ENCODE measurements at places on chromosomes 12 and 14.

GRCh38 chr12:43912859-43913258 is 77.0 kb downstream of the TMEM117 start:
- DNase-seq = no peak

DNA sequence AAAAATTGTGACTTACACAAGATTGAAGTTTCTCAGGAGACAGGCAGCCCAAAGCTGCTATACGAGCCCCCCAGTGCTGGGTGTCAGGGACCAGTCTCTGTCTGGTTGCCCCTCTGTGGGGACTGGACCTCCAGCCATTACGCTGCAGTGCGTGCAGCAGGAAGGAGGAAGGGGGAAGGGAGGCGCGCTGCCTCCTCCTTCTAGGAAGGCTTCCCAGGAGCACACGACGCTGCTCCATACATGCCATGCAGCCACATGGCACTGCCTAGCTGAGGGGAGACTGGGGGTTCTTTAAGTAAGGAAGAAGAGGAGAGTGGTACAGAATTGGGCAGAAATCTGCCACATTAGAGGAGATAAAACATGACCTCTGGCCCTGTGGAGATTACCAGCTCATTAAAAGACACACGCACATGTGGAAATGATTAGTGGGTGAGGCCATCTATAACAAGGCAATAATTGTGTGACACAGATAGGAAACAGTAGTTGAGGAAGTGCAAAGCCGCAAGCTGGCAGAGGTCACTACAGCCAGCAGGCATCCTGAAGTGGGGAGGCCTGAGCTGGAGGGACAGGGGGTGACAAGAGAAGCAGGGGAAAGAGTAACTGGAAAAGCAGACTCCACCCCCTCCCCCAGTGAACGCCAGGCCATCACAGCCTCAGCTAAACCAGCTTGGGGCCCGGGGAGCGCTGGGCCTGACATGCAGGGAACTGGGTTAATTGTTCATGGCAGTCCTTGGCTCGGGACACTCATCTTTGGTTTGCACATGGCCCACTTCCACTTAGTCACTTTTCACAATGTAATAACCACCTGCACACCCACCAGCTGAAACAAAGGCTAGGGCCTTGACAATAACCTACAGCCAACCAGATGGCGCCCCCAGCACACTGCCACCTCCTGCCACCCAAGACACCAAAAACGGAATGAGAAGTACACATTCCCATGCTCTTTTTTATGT is 39.6 kb downstream of the CCDC88C start:
- DNase-seq = no peak

DNA sequence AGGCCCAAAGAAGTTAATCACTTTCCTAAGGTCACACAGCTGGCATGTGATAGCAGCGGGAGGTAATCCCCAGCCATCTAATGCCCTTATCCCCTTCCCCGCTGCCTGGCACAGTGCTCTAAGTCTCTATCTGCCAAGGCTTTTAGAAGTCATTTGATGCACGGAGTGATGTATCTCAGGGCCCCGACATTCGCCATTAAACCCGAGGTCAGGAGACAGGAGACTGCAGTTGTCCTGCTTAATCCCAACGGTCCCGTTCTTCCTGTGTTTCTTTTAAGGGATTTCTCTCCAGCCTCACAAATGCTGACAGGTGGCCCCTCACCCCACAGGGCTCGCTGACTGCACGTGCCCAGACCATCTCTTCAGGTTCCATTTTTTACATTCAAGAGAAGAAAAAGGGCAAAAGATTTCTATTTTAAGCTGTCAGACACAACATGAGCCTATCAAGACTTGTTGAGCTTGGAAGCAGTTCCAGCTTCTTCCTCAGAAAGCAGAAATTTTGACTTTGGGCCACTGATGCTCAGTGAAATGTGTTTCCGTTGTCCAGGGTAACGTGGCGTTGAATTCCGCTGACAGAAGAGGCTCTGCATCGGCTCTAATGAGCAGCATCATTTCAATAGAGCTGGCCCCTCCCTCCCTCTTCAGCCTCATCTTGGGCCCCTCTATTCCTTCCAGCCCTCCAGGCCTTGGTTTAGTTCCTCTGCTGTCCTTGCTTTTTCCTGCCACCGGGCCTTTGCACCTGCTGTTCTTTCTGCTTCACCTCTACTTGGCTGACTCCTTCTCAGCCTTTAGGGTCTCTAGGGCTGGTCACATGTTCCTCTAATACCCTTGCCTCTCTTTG is 171.5 kb downstream of the CHST11 start:
- no peak for DNase-seq

- DNase-seq = no peak
These were observed 121.7 kb downstream of the ZNF664 start for GRCh38 chr12:124094733-124095132.

DNA sequence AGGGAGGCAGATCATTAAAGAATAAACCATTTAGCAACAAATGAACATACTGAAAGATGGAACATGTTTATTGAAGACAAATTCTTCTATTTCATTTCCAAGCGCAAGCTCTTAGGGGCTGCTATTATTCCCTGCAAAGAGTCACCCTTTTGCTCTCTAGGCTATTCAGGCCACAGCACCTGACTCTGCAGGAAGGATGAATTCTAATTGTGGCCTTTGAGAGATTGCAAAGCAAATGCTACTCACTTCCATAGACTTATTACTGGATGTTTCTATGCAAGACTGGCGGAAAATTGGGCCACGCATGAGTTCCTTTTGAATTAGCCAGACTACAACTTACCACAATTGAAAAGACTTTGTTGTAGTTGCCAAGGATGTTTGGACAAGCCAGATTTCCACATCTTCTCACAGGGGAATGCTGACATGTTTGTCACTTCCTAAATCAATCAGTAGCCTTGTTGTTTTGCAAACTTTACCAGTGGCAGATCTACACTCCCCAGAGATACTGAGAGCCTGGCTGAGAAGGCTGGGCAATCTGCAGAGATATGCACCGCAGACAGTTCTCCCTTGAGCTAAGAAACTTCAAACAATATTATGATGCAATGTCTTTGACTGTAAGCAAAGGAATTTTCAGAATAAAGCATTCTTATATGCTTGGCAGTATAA is 334.3 kb upstream of the SYT1 start:
- DNase-seq = no peak

DNA sequence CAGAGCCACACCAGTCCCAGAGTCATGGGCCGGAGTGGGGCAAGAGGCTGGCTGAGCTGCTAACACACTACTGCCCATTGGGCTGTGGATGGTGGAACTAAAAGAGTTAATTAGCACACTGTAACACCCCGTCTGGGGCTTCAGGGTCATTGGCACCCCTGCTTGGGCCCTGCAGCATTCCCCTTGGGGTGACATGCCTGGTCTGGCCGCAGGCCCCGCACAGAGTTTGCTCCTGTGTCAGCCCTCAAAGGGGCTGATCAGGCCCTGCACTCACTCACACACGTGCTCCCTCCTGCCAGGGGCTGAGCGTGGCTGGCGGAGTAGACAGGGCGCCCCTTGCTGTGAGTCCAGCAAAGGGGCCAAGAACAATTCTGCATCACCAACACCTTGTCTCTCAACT is 1499.6 kb upstream of the TMEM132C start:
- no peak for DNase-seq

GRCh38 chr14:102220031-102220430 is 80.3 kb downstream of the WDR20 start:
- DNase-seq = no peak

GRCh38 chr12:95731519-95731958 is 59.0 kb downstream of the NTN4 start:
- DNase-seq = no peak

GRCh38 chr12:8050600-8051250 is 15.4 kb downstream of the C3AR1 start:
- no peak for DNase-seq

DNA sequence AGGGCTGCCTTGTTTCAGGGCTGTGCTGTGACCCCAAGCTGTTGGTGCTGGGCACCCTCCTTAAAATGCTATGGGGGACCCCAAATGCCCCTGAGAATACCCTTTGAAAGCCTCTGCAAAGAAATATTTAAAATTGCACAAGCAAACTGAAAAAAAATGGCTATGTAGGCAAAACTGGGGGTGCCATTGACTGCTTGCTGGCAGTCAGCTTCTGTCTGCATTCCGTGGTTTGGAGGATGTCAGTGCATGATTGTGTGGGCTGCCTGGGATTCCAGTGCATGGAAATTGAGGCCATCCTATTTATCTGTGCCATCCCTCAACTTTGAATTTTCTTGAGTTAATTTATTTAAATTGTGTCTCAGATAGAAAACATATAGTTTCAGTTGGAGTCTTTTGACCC is 113.7 kb upstream of the RTL1 start:
- DNase-seq = no peak

GRCh38 chr14:56964895-56965294 is 154.6 kb upstream of the OTX2 start:
- DNase-seq = no peak

GRCh38 chr12:52041695-52042123 is 9.5 kb upstream of the NR4A1 start:
- DNase-seq = no peak

DNA sequence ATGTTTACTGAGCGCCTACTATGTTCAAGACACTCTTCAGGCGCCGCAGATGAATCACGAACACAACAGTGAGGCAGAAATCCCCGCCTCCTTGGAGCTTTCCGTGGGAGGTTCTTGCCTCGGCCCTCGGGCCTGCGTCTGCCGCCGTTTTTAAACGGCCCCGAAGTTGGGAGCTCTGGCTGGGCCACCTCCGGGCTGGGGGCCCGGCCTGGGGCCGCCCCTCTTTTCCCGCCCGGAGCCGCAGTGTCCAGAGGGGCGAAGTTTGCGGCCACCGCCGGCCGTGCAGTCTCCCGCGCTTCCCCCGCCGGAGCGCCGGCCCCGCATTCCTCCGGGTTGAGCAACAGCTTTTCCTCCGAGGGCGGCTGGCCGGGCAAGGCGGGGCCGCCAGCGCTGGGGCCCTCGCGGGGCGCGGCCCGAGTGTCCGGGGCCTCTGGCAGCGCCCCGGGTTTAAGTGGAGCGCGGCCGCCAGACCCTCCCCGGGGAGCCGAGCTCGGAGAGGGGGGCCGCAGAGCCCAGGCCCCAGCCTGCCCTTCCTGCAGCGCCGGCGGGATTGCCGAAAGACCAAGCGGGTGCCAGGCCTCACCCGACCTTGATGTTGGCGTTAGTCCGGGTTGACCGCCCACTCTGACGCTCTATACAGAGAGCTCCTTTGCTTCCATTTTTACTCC is 18.7 kb upstream of the CTDSP2 start:
- DNase-seq = no peak

GRCh38 chr14:46964378-46964777 is 312.8 kb upstream of the RPL10L start:
- DNase-seq = no peak

DNA sequence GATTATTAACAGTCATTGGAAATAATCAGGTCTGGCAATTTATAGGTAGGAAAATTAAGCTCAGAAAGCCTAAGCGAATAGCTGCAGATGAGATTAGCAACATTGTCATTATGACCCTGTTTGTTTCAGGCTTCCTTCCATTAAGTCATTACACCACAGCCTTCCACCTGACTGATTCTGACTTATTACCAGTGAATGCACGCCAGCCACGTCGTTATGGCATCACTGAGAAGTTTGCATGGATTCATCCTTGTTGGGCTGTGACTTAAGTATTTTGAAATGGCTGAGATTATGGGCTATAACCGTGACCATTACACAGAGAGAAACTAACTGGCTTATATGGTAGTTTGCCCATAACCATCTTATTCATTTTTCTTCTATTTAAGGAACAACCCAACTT is 18.6 kb downstream of the RASSF8 start:
- DNase-seq = no peak

- no peak for DNase-seq
These were observed 86.3 kb upstream of the TMTC2 start for GRCh38 chr12:82600379-82600778.

DNA sequence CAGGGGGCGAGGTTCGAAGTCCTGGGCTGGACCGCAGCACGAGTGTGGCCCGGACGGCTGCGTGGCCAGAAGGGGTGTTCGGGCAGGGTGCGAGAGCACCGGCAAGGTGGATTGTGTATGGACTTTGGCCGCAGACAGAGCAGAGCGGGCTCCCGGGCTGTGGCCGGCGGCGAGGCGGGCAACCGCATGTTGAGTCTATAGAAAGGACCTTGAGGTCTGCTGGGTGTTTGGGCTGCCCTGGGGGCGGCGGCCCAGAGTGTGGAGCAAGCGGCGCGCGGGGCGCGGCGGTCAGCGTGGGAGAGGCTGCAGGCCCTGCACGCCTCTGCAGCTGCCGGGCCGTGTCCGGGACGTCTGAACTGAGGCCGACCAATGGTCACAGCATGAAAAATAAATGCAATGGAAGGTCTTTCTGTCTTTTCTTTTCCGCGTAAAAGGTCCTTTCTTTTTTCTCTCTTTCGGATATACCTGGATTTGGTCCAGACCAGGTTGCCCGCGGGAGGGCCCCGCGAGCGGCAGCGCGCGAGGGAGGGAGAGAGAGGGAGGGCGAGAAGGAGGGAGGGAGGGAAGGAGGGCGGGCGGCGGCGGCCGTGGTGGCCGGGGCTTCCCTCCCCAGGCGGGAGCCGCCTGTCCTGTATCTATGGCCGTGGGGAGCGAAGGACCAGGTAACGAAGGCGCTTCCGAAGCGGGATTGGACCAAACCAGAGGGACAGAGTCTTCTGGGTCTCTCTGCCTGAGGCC is 5.5 kb upstream of the HOXC9 start:
- DNase-seq = no peak

DNA sequence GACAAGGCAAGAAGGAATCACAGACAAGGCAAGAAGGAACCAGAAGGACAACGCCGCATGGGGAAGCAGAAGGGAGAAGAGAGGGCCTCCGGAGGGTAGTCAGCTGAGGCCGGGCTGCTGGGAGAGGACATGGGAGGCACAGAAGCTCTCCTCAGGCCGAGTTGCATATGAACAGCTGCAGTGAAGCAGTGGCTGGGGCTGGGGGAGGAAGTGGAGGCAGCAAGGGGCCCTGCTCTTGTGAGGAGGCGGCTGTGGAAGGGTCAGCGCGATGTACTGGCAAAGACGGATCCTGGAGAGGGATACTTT is 22.0 kb upstream of the TMEM106C start:
- DNase-seq = no peak

GRCh38 chr14:104580961-104581360 is 1.4 kb downstream of the C14orf180 start:
- no peak for DNase-seq

- DNase-seq = no peak
These were observed 12.1 kb upstream of the IPO8 start for GRCh38 chr12:30707613-30708342.

- no peak for DNase-seq
These were observed 34.9 kb downstream of the PLEKHD1 start for GRCh38 chr14:69519204-69520100.
